Fibroblast of villous mesenchyme (primary cell): ENCODE measurements at places on chromosomes 3 and 15. TPM values are rescaled to one million over a fixed set of nuclear protein-coding genes. Genes with fewer than 3 reads are reported as not detected.

GRCh38 chr3:158419820-158420653 is 151.0 kb upstream of the MLF1 start:
- DNase-seq, result no peak

DNA sequence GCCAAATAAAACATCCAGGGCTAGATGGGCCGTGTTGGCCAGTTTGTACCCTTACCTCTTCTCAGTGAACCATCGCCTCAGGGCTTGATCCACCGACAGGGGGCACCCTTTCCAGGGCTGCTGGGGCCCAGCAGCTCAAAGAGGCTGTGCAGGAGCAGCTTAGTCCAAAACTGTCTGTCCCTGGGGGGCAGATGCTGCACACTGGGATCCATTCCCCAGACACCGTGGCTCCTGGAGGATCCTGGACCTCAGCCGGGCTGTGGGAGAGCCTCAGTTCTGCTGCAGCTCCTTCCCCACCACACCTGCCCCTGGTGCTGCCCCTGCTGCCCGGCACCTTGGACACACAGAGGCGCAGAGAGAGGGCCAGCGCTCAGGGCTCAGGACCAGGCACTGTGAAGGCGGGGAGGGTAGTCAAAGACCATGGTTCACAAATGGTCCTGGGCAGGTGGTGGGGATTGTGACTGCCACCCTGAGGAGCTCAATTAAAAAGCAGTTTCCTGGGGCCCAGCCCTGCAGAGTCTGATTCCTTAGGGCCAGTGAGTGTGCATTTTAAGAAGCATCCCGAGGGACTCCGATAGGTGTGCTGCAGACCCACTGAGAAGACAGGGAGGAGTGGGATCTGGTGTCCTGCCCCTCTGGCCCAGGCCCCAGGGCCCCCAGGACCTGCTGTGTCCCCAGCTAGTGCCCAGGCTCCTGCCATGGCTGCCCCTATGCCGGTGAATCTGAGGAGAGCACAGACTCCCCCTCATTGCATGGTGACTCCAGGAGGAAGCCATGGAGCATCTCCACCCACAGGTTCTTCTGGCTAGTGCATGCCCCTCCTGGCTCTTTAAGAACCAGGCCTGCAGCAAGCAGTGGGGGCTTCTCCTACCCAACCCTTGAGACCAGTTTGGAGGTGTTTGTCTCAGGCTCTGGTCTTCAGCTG is 86.5 kb upstream of the PRR20G start:
- no peak for DNase-seq

GRCh38 chr15:64813075-64813474 is 12.4 kb downstream of the PIF1 start:
- peak; percentile 45 for DNase-seq

DNA sequence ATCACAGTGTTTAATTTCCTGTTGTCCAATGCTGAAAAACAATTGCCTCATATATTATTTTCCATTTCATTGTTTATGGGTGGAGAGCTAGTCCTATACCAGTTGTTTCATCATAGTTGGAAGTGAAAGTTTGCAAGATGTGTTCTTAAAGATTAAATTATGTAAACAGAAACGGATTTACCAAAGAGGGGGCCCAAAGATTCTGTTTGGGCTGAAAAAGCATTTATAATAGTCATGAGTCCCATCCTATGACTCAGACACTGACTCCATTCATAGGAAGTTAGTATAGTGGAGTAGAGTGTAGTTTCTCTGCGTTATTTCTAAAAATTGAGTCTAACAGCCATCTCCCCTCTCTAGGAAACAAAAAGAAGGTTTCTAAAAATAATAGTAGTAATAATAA is 24.3 kb downstream of the NFKBIZ start:
- peak; percentile 93 for DNase-seq

DNA sequence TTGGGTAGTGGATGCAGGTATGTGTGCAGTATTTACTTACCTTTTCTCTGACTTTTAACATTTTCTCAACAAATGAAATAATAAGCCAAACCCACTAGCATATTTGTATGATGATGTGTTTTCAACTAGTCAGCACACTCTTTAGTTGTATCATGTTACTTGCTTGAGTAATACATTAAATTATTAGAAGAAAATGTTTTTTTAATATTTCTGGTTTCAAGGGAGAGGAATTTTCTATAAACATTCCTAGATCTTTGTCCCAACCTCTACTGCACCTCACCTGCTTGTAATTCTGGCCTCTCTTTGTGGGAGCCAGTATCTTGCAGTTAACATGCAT is 161.8 kb upstream of the CBLB start:
- DNase-seq, result no peak

Gene SEMA3G
- total RNA-seq, result 0.32 TPM in 1 of 2 replicates, not detected in the other

Gene LIPC
- 0.86 and 0.97 TPM in 2 replicates for total RNA-seq
